Stimulated activated CD8-positive, alpha-beta memory T cell treated with anti-CD3 and anti-CD28 coated beads, Interleukin-15, amount 100 ng/mL, for 4 hours (primary cell): ENCODE measurements at places on chromosomes 4 and X.

DNA sequence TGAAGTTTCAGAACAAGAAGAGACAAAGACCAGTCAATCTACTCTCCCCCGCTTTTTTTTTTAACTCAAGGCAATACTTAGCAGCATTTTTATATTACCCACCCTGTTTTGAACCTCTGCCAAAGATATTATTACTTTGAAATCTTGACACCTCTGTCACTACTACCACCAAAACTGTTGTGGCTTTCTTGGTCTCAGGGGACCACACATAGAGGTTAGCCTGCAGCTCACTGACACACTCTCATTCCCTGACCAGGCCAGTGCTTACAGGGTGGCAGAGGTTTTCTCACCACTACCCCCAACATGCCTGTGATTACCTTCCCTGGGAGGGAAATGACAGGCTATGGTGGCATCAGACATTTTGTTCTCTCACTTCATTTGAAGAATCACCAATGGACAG lies 137.4 kb upstream of the STIM2 start:
- DNase-seq: no peak

DNA sequence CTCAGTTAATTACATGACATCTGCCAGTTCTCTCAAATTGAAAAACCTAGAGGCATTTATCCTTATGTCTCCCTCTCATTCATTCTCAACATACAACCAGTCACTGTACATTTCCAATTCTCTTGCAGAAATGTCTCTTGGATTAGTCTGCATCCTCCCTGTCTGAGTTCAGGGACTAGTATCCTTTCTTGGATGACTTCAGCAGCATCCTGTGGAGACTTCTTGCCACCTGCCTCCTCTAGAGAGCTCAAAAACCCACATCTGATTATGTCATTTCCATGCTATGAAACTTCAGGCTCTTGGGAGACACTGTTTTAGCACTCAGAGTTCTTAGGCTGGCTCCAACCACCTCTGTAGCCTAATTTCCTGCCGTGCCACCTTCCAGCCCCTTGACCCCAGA lies 515.1 kb upstream of the DIPK2B start:
- DNase-seq: no peak

GRCh38 chr4:113064244-113064643 lies 14.8 kb downstream of the ANK2 start:
- DNase-seq: no peak

- no peak for DNase-seq
These were observed at the start of gene VEGFC for GRCh38 chr4:176792326-176793059. Gene VEGFC, minus strand, starts transcription at chr4:176792922. Its CDS starts 611 bp downstream, at chr4:176792311.

DNA sequence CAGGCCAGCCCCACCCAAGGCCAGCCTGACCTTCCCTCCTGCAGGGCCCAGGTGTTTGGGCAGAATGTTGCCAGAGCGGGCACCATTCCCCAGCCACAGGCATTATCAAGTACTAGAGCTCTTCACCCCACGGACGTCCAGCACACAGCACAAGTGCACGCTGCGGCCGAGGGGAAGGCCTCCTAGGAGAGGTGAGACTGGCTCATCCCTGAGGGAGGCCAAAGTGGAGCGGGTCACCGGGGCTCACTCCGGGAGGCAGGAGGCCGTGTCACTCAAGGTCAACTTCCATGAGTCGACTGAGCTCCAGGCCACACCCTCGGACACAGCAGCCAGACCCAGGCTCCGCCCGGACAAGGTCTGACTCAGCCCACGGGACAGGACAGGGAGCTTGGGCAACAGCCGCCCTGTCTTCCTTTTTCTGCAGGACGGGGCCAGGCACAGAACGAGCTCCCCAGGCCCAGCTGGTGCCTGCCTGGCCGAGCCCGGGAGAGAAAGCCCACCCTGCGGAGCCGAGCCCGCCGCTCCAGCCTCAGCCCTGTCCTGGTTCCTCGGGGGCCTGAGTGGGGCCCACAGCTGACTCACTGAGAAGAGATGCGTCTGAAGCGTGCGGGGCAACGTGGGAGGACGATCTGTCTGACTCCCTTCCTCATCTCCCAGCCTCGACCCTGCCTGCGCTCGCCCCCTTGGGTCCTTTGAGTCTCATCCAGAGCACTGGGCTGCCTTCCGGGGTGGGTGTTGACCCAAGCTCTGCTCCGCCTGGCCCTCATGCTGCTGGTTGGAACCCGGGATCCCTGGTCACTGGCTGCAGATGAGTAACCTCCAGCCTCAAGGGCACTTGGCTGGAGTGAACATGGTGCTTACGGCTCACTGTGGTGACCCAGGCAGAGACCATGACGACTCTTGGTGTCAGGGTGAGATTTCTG lies 1.6 kb downstream of the SLC49A3 start:
- DNase-seq: no peak

GRCh38 chr4:165440415-165441158 lies 61.8 kb downstream of the CPE start:
- DNase-seq: no peak

GRCh38 chrX:151776181-151776731 lies 41.7 kb downstream of the CNGA2 start:
- DNase-seq: no peak

DNA sequence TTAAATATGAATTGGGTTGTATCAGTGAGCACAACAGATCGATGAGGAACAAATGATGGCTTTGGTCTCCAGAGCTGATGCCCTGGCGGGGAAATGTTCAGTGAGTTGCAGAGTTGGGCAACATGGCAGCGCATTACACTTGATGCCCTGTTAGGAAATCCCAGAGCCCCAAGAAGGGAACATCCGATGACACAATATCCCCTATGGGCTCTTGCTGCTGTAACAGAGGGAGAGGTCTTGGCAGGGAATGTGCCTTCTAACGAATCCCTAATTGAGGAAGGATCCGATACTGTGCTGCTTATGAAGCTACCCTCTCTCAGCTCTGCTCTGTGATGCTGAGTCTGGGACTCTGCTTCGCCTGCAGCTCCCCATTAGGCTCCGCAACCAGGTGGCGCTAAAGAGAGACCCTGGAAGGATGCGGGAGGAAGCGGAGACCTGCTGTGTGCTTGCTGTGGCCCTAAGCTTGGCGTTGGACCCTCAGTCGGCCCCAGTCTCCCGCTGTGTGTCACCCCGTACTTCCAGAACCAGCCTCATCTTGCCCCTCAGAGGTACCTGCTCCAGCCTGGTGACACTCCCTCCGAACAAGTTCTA lies 38.9 kb downstream of the PDHA1 start:
- no peak for DNase-seq

GRCh38 chrX:152929898-152930297 lies 32.0 kb downstream of the ZNF185 start:
- DNase-seq: no peak

- DNase-seq: no peak
These were observed 21.5 kb downstream of the HHIP start for GRCh38 chr4:144667500-144667899.

DNA sequence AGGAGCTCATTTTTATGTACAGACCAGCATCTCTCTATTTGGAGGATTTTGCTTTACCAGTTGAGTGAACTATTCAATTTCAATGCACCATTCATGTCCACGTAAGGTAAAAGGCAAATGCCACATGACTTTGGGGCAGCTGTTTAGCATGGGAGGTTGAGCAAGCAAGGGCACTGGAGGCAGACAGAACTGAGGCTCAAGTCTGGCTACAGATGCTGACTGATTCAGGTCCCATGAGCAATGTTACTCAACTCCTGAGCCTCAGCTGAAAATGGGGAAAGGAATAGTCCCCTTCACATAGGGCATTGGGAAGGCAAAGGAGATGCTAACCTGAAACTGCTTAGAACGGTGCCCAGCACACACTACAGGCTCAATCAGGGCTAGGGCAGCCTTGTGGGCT lies 93.0 kb upstream of the MTM1 start:
- DNase-seq: no peak

- DNase-seq: no peak
These were observed 627 bp upstream of the HSD17B11 start for GRCh38 chr4:87391576-87392054.

DNA sequence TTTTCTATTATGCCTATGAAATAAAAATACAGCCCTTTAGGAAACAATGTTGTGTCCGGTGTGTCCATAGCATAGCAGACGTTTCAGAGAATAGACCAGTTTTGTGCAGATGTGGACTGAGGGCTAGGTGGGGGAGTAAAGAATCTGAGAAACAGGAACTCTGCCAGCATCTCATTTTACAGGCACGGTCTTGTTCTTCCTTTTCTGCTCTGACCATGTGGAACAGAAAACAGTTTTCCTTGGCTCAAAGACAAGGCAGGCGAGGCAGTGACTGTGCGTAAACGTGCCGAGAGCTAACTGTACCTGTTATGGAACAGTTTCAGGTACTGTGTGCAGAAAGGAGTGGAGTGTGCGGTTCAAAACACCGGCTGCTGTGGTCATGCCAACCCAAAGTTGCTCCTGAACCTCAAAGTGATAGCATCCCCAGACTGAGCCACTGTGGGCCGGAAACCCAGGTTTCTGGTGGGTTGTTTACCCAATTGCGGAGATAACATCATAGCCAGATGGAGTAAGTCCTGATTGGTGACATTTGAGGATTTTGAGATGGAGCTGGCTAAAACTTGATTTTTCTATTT lies 20.2 kb downstream of the CNGA2 start:
- no peak for DNase-seq

DNA sequence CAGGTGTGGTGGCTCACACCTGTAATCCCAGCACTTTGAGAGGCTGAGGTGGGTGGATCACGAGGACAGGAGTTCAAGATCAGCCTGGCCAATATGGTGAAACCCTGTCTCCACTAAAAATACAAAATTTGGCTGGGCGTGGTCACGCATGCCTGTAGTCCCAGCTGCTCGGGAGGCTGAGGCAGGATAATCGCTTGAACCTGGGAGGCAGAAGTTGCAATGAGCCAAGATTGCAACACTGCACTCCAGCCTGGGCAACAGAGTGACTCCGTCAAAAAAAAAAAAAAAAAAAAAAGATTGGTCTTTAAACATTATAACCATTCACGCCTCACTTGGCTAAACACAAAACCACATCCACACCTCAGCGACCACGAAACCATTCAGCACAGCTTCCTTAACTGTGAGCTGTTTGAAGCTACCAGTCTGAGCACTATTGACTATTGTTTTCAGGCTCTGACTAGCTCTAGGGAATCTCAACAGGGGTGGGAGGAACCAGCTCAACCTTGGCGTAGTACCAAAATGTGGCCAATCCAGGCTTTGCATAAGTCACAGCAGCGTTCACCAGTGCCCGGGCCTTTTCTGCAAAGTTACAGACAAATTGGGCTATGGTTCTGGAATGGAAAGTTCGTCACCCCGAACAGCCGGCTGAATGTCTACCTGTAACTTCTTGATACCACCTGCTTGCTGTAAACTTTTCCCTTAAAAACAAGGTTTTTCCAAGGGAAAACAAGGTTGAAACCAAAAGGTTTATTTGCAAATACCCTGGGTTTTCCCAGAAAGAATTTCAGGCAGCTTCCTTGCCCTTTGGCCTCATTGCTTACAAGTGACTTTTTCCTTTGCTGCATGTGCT lies 73.6 kb upstream of the DHX15 start:
- no peak for DNase-seq

- no peak for DNase-seq
These were observed 127.1 kb upstream of the PCDH18 start for GRCh38 chr4:137659431-137659830.

GRCh38 chr4:183200453-183200852 lies 101.4 kb downstream of the WWC2 start:
- DNase-seq: no peak

GRCh38 chr4:47483745-47484144 lies 1.3 kb upstream of the ATP10D start:
- no peak for DNase-seq
